ENCODE measurements at places on chromosomes 11 and 22.
A peak's percentile ranks its signal among the peaks of the same experiment; 100 is the strongest.

GRCh38 chr11:97615546-97615945 is 1225.7 kb downstream of the JRKL start:
- no peak for DNase-seq

GRCh38 chr11:5204787-5205186 is 4.3 kb upstream of the OR51V1 start:
- no peak for DNase-seq

- no peak for DNase-seq
Measured at GRCh38 chr11:75107187-75107586, 10.5 kb upstream of the OR2AT4 start.

- no peak for DNase-seq
Measured at GRCh38 chr22:47308886-47309285, 546.4 kb downstream of the TBC1D22A start.

GRCh38 chr11:94132152-94132558 is 3.5 kb downstream of the PANX1 start:
- DNase-seq = no peak

- no peak for DNase-seq
Measured at GRCh38 chr11:257766-258493, 20.3 kb upstream of the NLRP6 start.

DNA sequence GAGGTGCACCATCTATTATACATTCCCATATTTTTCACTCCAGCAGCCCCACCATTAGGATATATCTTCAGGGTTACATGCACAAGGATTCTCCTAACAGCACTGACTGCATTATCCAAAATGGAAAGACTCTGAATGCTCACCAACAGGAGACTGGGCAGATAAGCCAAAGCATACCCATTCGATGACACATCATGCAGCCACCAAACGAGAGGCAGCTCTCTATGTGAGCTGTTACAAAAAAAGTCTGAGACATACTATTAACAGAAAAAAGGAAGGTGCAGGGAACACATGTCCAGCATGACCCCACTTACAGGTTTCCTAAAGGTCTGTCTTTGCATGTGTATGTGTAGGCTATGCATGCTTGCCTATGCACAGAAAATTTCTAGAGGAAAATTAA is 12.4 kb upstream of the SERPIND1 start:
- DNase-seq = no peak

DNA sequence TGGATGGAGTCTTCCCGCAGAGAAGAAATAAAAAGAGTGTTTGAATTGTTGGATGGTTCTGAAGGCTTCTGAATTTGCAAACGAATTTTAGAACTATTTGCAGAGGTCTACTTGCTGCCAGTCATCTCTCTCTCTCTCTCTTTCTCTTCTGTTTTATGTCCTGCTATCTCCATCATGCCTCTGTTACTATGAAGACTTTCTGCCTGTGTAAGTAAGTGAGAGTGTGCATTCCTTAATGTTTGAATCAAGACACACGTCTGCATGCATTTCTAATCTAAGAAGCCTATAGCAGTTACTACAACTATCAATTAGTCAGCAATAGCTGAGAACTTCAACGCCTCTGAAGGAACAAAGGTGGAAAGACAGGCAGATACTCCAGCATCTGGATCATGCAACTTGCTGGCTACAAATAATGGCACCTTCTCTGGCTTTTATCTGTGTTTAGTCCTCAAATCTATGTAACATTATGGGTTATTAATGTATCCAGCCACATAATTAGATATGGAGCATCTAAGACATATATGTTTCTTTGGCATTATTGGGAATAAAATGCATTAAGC is 191.5 kb upstream of the BLID start:
- no peak for DNase-seq

- no peak for DNase-seq
Measured at GRCh38 chr22:26777156-26777801, 119.9 kb downstream of the MIAT start.

GRCh38 chr11:57641011-57641807 is 8.5 kb downstream of the YPEL4 start:
- peak; percentile 5 for DNase-seq

- no peak for DNase-seq
Measured at GRCh38 chr11:67558084-67558772, 25.4 kb upstream of the GSTP1 start.

GRCh38 chr11:79437981-79438630 is 2.7 kb downstream of the TENM4 start:
- peak; percentile 81 for DNase-seq

DNA sequence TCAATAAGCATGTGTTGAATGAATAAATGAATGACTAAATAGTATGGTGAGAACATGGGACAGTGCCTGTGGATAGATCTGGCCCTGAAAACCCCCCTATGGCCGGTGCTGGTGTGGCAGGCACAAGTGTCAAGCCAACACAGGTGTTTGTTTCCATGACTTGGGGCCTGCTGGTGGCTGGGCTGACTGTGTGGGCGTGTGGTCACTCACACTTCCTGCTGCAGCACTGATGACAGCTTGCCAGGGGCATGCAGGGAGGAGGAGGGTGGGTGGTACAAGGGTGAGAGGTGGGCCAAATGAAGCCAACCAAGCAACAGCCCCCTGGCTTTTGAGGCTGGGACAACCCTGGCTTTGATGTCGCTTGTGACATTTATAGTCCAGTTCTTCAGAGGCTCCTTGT is 30.3 kb upstream of the ABCC8 start:
- no peak for DNase-seq

DNA sequence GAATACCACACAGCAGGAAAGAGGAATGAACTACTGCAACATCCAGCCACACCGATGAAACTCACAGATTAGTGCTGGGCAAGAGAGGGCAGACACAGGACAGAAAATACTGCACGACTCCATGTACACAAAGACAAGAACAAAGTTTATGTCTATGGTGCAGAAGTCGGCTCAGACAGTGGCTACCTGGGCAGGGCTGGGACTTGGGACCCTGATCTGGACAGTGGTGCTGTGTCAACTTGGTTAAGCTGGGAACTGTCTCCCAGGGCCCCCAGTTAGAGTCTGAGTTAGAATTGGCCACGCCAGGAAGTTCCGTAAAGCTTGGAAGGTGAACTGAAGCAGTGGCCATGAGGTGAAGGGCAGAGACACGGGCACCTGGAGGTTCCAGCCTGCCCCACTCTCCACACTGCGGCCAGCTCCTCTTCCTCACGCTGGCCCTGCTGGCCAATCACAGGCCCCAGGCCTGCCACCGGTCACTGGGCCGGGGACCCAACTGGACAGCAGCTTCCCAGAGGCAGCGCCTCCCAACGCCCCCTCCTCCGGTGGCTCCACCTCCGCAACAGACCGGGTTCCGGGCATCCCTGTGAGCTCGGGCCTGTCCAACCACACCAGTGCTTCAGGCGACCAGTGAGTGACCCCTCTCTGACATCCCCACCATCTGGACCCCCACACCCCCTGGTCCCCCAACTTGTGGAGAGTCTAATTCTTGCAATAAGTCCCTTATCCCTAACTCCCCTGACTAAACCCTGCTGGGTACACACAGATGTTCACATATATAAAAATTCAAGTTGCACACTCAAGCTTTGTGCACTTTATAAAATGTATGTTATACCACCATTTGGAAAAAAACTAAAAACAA is 93.7 kb downstream of the MICAL3 start:
- DNase-seq = no peak

- no peak for DNase-seq
Measured at GRCh38 chr11:124176925-124177715, 6.0 kb upstream of the OR10D3 start.

- no peak for DNase-seq
Measured at GRCh38 chr11:93537767-93538261, 5.4 kb downstream of the SMCO4 start.

- DNase-seq = no peak
Measured at GRCh38 chr22:28075358-28075981, 156.4 kb upstream of the PITPNB start.

DNA sequence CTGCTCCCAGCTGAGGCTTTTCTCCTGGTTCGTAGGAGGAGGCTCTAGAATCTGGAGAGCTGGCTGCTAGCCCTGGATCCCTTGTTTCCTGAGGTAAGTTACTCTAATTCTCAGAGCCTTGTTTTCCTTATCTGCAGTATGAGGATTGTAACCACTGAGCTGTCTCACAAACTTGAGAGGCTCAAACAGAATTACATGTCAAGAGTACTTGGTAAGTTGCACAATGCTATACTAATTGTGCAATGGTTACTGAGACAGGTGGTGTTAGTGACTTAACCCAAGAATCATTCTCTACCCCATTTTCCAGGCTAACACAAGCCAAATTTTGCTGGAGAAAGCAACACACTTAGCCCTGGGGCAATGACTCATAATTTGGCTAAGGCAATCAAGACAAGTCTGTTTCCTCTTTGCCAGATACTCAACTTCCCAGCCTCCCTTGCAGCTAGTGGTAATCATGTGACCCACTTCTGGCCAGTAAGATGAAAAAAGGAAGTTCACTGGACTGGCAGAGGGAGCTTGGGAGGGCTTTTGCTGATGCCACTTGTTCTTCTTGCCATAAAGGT is 348.0 kb downstream of the TENM4 start:
- no peak for DNase-seq

- DNase-seq = no peak
Measured at GRCh38 chr22:38844315-38845003, 631 bp upstream of the NPTXR start.

- no peak for DNase-seq
Measured at GRCh38 chr22:34986523-34986922, 79.4 kb upstream of the ISX start.

DNA sequence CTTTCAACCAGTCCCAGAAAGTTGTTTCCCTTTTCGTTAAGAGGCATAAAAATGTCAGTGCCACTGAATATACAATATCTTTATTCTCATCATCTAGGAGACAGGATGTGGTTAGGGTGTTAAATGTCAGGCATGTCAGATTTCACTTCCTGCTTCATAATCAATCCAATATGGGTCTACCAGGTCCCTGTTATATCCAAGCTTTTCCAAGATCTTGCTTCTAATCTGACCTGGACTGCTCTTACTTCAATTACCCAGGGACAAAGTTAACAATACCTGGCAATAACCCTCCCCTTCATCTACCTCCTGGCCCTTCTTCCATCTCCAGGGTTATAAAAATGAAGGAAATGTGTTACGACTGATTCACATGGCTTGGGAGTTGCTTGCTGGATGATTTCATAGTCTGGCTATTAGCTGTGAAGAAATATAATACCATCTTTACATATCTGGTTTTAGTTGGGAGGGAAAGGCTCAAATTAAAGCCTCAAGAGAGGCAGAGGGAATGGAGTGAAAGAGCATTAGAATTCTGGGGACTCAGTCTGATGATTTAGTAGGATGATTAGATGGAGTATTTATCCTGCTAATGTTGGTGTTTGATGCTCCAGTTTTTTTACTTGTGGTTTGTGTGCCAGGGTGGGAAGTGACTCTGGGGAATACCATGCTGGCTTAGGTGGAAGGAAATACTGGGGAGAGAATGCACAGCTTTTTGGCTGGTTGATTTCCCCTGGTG is 534.3 kb downstream of the ETS1 start:
- DNase-seq = no peak

- DNase-seq = no peak
Measured at GRCh38 chr11:120254788-120255518, 15.0 kb downstream of the POU2F3 start.

DNA sequence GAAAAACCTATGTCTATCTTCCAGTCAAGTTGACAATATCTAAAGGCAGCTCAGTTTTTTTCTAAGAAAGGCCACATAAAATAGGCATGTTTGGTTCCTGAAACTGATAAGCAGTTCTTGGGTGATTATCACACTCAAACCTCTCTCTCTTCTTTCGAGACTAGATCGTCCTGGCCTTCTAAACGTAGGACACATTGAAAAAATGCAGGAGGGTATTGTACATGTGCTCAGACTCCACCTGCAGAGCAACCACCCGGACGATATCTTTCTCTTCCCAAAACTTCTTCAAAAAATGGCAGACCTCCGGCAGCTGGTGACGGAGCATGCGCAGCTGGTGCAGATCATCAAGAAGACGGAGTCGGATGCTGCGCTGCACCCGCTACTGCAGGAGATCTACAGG is 15.1 kb downstream of the CDPF1 start:
- no peak for DNase-seq

DNA sequence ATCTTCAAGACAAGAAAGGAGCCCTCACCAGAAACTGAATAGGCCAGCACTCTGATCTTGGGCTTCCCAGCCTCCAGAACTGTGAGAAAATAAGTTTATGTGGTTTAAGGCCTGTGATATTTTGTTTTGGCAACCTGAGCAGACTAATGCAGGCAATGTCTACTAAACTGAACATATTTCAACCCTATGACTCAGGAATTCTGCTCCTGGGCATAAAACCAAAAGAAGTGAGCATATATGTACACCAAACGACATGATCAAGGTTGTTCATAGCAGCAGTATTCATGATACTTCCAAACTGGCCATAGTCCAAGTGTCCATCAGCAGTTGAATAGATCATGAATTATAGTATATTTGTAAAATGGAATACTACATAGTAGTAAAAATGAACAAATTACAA is 29.0 kb downstream of the CSNK2A3 start:
- DNase-seq = no peak

- DNase-seq = peak; percentile 25
Measured at GRCh38 chr11:104198576-104198975, 34.6 kb upstream of the PDGFD start.

GRCh38 chr22:42283278-42284201 is 13.1 kb upstream of the TCF20 start:
- DNase-seq = no peak

- DNase-seq = no peak
Measured at GRCh38 chr11:60978546-60979380, 7.3 kb downstream of the CD6 start.

DNA sequence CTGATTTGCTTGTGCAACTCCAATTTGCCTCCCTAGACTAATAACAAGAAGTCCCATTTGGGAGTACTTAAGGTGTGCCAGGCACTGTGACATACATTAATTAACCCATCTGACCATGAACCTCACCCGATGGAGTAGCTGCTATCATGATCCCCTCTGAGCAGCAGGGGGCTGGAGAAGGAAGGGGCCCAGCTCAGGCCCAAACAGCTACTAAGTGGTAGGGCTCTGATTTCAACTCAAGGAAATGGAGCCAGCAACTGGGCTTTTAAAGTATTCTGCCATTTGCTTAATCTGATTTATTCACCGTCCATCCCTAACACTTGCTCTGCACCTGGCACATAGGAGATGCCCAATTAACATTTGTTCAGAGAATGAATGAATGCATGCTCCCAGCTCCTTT is 1.2 kb downstream of the CRYBB1 start:
- DNase-seq = no peak

- no peak for DNase-seq
Measured at GRCh38 chr11:437228-437870, 4.5 kb downstream of the ANO9 start.

GRCh38 chr11:61923166-61924063 is 6.0 kb upstream of the RAB3IL1 start:
- no peak for DNase-seq

DNA sequence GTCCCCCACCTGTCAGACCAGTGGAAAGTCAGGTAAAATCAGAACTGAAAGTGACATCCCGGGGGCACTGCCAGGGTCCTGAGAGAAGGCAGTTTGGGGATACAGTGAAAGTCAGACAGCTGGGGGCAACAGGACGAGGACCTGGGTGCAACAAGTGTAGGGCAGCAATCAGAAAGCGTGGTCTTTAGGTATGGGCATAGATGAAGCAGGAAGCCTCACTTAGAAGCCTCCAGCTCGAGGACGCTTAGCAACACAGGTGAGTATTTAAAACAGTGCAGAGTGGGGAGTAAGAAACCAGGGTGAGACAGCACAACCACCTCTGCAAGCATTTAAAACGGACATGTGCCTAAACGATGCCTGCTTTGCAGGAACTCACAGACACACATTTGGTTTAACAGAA is 64.6 kb upstream of the POU2AF1 start:
- peak; percentile 65 for DNase-seq

GRCh38 chr11:57584341-57584740 is 13.1 kb upstream of the SERPING1 start:
- DNase-seq = no peak

GRCh38 chr11:119533921-119534736 is 111.2 kb upstream of the THY1 start:
- peak; percentile 76 for DNase-seq
